CD8-positive, alpha-beta memory T cell (primary cell): ENCODE measurements at places on chromosomes 7 and 10.

- no peaks in the 10 kb centered on the region for H3K4me1 ChIP-seq
- H3K36me3 ChIP-seq = no peaks in the 10 kb centered on the region
- H3K4me3 ChIP-seq = no peak overlapping the region
These were observed 62.5 kb downstream of the MCU start for GRCh38 chr10:72754275-72755032.

DNA sequence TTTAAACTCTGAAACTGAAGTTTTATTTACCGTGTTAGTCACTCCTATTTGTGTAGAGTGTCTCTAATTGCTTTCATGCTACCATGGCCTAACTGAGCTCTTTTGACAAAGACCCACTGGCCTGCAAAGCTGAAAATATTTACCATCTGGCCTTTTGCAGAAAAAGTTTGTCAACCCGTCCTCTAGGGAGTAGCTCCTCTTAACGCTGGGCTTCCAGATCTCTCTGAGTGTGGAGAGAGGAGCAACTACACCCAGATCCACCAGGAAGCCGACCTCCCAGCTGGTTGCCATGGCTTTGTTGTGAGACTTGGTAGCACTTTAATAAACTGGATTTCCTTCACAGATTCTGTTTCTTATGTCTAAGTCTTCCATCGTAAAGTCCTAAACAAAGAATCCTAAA lies 4.2 kb upstream of the C10orf71 start:
- no peak overlapping the region for H3K27ac ChIP-seq
- no peaks in the 10 kb centered on the region for H3K4me1 ChIP-seq
- H3K36me3 ChIP-seq = no peaks in the 10 kb centered on the region
- H3K27me3 ChIP-seq = no peaks in the 10 kb centered on the region

GRCh38 chr7:55488216-55488615 lies 84.1 kb downstream of the VOPP1 start:
- no peak for DNase-seq
- H3K27ac ChIP-seq = no peak overlapping the region
- no peaks in the 10 kb centered on the region for H3K27me3 ChIP-seq
- no peak overlapping the region for H3K4me3 ChIP-seq
- H3K4me1 ChIP-seq = peaks cover 18% of the 10 kb centered on the region
- peaks cover 42% of the 10 kb centered on the region for H3K36me3 ChIP-seq

GRCh38 chr10:115050375-115051010 lies 42.7 kb upstream of the ATRNL1 start:
- no peaks in the 10 kb centered on the region for H3K27me3 ChIP-seq
- no peaks in the 10 kb centered on the region for H3K36me3 ChIP-seq
- DNase-seq = no peak
- H3K27ac ChIP-seq = no peak overlapping the region

GRCh38 chr7:4000139-4000538 lies 682.0 kb upstream of the FOXK1 start:
- DNase-seq = no peak
- no peak overlapping the region for H3K4me3 ChIP-seq
- no peaks in the 10 kb centered on the region for H3K27me3 ChIP-seq
